ENCODE measurements at places on chromosomes 1 and 21. TPM values are rescaled to one million over a fixed set of nuclear protein-coding genes. Genes with fewer than 3 reads are reported as not detected.

DNA sequence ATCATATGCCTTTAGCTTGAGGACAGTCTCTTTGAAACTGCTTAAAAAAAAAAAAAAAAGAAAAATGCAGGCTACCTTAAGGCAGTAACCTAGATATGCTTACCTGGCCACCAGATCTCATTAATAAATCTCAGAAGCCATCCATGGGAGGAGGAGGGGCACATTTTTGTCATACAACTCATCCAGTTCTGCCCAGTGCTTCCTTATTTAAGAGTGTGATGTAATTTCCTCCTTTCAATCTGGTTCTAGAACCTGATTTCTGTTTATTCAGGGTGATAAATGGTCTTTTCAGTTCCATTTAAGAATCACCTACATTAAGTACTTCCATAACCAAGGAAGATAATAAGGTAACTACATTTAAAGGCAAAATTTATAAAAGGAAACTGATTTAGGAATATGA is 6.1 kb downstream of the ERRFI1 start:
- DNase-seq, result no peak

GRCh38 chr1:30693366-30693765 is 30.0 kb downstream of the MATN1 start:
- no peak for DNase-seq

- DNase-seq, result peak; percentile 35
These were observed 193.0 kb downstream of the CACNA1E start for GRCh38 chr1:181676269-181676668.

GRCh38 chr1:9553736-9554144 is 14.5 kb downstream of the SLC25A33 start:
- DNase-seq, result no peak

DNA sequence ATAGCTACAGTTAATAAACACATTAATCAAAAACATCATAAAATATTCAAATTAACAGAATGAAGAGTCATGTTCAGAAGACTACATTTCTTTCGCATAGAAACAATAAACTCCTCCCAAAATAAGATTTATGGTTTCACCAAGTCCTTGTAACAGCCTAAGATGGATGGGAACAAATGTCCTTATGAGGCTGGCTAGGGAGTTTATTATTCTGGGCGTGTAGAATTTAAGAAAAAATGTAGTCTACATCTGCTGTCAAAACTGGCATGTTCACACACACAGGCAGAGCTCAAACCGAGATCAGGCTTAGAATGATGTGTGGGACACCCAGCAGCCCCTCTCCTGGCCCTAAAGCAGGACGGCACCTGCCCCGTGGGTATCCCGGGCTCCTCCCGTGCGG is 101.1 kb downstream of the NPHP4 start:
- DNase-seq, result no peak

DNA sequence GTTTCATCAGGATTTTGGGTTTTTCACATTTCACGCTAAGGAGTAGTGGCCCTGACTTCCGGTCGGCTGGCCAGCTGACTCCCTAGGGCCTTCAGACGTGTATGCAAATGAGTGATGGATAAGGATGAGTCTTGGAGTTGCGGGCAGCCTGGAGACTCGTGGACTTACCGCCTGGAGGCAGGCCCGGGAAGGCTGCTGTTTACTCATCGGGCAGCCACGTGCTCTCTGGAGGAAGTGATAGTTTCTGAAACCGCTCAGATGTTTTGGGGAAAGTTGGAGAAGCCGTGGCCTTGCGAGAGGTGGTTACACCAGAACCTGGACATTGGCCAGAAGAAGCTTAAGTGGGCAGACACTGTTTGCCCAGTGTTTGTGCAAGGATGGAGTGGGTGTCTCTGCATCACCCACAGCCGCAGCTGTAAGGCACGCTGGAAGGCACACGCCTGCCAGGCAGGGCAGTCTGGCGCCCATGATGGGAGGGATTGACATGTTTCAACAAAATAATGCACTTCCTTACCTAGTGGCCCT is 23.1 kb upstream of the TNFRSF1B start:
- peak; percentile 71 for DNase-seq

GRCh38 chr1:201982082-201982622 is 296 bp upstream of the RNPEP start:
- DNase-seq, result peak; percentile 79

- DNase-seq, result no peak
These were observed 28.9 kb downstream of the ECHDC2 start for GRCh38 chr1:52892424-52893215.

DNA sequence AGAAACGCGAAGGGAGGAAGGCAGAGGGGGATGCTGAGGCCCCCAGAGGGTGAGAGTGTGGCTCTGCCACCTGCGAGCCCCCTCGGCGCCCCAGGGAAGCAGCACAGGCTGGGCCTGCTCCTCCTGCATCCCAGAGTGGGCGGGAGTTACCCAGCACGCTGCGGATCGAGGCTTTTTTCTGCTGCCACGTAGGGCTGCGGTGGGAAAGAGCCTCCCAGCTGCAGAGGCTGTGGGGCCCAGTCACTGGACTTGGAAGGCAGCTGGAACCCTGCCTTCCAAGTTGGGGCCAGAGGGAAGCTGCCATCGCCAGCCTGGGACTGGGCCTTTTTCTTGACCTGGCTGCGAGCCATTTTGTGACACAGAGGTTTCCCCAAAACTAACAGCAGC is 2.3 kb upstream of the GRIK3 start:
- DNase-seq, result no peak

DNA sequence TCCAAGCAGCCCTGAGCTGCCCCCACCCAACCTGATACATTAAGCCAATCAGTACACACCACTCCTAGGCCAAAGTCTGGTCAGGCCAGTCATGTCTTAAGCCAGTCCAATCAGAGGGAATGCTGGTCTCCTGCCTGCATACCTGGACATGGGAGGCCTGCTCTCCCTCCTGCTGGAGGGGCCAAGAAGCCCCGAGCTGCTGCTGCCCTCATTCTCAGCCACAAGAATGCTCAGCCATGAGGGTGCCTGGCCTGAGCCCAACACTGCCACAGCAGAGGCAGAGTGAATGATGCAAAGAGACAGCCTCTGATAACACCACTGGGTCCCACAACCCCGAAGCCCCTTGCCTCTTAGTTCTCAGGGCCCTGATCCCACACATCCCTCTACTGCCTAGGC is 23.0 kb downstream of the CHD5 start:
- no peak for DNase-seq

DNA sequence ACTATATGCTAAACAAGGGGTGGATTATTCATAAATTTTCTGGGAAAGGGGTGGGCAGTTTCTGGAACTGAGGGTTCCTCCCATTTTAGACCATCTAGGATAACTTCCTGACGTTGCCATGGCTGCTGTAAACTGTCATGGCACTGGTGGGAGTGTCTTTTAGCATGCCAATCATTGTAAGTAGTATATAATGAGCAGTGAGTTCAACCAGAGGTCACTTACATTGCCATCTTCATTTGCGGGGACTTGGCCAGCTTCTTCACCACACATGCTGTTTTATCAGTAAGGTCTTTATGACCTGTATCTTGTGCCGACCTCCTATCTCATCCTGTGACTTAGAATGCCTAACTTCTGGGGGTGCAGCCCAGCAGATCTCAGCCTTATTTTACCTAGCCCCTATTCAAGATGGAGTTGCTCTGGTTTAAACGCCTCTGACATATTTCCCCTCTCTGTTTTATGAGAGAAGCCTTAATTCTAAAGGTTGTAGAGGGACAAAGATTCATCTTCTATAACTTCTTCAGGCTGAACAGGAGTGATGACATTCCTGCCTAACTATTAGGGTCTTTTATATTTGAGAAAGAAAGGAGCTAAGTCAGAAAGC is 60.4 kb downstream of the DIP2A start:
- no peak for DNase-seq

DNA sequence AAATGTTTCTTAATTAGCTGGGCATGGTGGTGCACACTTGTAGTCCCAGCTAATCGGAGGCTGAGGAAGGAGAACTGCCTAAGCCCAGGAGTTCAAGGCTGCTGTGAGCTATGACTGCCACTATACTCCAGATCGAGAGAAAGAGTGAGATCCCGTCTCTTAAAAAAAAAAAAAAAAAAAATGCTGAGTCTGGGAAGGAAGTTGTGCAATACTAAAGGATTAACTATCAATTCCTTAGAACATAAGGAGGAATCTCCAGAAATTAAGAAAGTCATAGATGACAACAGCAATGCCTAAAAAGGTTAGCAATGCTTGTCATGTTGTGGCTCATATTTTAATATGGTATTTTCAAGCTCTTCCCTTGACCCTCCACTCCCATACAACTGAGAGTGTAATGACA is 5.3 kb downstream of the LUZP1 start:
- DNase-seq, result no peak

- DNase-seq, result no peak
These were observed 3.1 kb upstream of the DNAJC11 start for GRCh38 chr1:6704746-6705145.

GRCh38 chr1:112687361-112687760 is 12.9 kb downstream of the MOV10 start:
- no peak for DNase-seq

DNA sequence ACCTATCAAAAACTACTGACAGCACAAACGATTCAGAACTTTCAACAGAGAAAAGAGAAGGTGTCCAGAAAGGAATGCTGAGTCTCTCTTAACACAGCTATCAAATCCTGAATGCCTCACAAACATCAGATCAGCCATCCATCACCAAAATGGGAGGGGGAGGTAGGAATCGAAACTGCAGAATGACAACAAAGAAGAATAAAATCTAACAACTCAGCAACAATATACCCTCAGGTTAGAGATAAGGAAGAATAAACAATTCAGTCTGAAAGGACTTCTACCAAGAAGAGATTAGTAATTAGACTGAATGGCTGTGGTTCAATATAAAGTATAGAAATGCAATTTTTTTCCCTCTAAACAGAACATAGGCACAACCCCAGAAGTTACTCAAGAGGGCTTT is 94.4 kb downstream of the RERE start:
- no peak for DNase-seq

GRCh38 chr1:43044572-43045361 is 86.1 kb upstream of the SLC2A1 start:
- peak; percentile 34 for DNase-seq

- DNase-seq, result peak; percentile 68
These were observed 172.4 kb downstream of the NFIA start for GRCh38 chr1:61254634-61255357.

- no peak for DNase-seq
These were observed 398.1 kb downstream of the MATN1 start for GRCh38 chr1:30325085-30325935.

DNA sequence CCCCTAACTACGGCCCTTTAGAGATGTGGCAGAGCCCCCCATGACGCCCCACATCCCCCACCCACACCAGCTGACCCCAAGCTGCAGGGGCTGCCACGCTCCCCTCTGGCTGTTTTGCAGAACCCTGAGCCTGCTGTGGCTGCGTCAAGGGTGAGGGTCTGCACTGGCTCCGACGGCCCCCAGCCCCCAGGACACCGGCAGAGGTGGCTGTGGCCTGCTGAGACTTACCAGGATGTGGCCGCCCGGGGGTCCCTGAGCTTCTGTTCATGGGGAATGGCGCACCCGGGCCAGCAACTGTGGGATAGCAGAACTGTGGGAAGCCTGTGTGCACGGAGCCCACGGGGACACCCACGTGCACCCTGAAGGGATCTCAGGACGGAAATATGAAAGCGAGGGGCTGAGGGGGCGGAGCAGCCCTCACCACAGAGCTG is 12.8 kb upstream of the RNF223 start:
- DNase-seq, result no peak

DNA sequence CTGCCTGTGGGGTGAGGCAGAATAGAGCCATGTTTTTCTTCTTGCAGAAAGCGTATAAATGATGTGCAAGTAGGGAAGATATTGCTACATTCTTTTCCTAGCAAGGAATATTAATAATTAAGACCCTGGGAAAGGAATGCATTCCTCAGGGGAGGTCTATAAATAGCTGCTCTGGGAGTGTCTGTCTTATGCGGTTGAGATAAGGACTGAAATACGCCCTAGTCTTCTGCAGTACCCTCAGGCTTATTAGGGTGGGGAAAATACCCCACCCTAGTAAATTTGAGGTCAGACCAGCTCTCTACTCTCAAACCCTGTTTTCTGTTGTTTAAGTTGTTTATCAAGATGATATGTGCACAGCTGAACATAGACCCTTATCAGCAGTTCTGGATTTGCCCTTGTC is 155.9 kb upstream of the HMCN1 start:
- no peak for DNase-seq

The ALPL gene
- polyA plus RNA-seq, result 11.8 TPM

The GPA33 gene
- polyA plus RNA-seq, result 1.1 TPM

The BATF3 gene
- polyA plus RNA-seq, result 4.2 TPM

The AIRE gene
- polyA plus RNA-seq, result 0.16 TPM

The THEM4 gene
- 33.5 TPM for polyA plus RNA-seq

The TMCC2 gene
- polyA plus RNA-seq, result 8.5 TPM

The MIXL1 gene
- 0.66 TPM for polyA plus RNA-seq
